SJSA1 (cell line): ENCODE measurements at places on chromosomes 1 and 21. TPM values are rescaled to one million over a fixed set of nuclear protein-coding genes. Genes with fewer than 3 reads are reported as not detected.

DNA sequence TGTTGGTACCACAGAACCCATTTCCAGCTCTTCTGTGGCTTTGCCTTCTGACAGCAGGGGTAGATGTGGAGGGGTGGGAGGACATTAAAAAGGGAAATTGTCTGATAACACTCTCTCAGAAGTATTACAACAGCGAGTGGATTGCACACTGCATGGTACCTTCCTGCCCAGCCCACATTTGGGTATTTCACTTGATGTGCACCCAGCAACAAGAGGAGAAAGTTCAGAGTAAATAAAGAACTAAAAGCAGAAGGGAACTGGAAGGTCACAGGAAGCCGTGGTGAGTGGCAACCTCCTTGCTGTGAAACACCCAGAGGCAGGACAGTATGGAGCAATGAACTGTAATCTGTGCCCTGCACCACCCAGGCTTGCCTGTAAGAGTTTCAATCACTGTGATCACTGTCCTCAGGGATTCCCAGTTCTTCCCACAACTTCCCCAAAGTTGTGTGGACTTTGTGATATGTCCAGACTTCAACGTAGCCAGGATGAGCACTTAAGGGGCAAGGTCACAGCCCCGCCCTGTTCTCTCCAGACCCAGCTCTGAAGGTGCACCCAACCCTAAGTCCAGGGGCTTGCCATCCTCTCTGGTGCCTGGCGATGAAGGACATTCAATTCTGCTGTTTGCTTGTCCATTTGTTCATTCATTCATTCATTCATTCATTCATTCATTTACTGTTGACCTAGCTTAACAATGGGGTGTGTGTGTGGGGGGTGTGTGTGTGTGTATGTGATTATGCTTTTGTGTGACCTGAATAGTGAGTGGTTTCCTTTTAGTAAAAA, 18.7 kb upstream of the F5 start:
- DNase-seq = no peak

DNA sequence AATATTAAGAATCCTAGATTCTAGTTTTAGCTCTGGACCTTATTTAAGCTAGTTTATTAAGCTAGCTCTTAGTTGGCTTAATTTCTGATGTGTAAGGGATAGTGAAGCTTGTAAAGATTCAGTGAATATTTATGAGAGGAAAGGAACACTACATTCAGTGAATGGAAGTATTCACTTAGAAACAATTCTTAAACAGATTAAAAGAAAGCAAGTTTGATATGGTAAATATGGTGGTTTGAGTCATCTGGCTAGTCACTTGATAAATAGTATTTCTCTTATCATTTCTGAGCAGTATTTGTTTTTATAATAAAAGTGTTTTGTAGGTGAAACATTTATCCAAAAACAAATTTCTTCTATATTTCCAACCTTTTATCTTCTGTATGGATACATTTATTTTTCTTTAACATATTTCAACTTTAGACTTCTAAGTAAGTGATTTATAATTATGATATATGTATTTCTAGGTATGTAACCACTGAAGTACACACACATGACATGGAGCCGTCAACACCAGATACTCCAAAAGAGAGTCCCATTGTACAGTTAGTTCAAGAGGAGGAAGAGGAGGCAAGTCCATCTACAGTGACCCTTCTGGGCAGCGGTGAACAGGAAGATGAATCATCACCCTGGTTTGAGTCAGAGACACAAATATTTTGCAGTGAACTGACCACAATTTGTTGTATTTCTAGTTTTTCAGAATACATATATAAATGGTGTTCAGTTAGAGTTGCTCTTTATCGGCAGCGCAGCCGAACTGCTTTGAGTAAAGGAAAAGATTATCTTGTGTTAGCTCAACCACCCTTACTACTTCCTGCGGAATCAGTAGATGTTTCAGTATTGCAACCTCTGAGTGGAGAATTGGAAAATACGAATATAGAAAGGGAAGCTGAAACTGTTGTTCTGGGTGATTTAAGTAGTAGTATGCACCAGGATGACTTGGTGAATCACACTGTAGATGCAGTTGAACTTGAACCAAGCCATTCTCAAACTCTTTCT, 55.6 kb downstream of the SUCO start:
- DNase-seq = peak; percentile 73

- no peak for DNase-seq
Measured at GRCh38 chr1:85118751-85119150, 70.5 kb upstream of the MCOLN3 start.

Gene FAM78B
- total RNA-seq = 0.11 TPM in 1 of 2 replicates, not detected in the other

- DNase-seq = no peak
Measured at GRCh38 chr1:43994794-43995790, 3.7 kb downstream of the CCDC24 start.
